ENCODE measurements at places on chromosomes 2 and 18.

- no peak for DNase-seq
Observed at GRCh38 chr2:181374781-181375675, 82.2 kb upstream of the ITGA4 start.

- DNase-seq, result no peak
Observed at GRCh38 chr2:624096-624495, 53.1 kb downstream of the TMEM18 start.

DNA sequence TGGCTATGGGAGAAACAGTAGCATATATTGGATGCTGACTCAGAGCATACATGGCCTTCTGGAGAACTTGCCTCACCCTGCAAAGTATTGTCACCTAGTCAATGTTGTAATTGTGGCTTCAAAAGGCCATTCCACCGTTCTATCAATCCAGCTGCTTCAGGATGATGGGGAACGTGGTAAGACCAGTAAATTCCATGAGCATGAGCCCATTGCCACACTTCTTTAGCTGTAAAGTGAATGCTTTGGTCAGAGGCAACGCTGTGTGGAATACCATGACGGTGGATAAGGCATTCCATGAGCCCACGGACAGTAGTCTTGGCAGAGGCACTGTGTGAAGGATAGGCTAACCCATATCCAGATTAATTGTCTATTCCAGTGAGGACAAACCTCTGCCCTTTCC is 1300.1 kb upstream of the ACVR2A start:
- DNase-seq, result no peak

DNA sequence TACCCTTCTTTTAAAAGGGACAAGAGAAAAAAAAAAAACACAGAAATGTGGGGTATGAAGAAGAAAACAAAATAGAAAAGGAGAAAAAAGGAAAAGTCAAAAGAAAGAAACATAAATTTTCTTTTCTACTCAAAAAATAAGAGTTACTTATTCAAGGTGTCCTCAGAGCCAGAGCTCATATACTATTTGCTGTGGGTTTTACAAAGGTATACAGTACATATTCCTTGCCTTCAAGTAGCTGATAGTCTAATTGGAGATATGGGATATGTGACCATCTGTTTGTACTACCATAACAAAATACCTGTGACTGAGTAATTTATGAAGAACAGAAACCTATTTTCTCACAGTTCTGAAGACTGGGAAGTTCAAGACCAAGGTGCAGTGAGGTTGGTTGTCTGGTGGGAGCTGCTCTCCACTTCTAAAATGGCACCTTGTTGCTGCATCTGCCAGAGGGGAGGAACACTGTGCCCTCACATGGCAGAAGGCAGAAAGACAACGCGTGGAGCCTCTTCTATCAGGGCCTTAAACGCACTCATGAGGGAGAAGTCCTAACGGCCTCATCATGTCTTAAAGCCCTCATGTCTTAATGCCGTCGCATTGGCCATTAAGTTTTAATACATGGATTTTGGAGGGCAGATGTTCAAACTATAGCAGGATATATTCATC is 33.9 kb downstream of the NBAS start:
- DNase-seq, result no peak

DNA sequence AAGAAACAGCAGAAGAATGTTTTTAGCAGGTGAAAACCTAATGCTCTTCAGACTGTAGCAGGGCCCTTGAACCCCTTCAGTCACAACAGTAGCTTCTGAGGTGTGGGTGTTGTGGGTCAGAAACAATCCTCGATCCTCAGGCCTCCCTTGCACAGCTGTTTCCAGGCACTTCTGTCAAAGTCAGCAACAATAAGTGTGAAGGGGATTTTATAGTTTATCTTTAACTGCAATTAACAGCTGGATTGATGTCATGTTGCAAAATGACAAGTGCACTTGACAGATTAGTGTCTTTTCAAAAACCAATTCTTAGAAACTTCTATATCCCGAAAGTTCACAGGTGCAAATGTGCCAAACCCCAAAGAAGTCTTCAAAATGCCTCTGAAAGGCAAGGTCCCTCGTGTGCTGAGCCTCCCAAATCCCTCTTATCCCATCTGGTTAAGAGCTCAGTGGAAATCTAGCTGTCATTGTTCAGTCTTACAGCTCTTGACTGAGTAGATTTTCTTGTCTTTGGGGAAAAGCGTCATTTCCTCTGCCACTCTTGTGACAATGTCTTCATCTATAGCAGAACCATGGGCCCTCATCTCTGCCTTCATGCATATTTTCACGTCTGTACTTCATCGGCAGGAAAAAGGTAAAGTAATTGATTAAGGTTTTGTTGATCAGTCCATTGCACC is 29.6 kb downstream of the M1AP start:
- no peak for DNase-seq

GRCh38 chr18:68893354-68893753 is 95.5 kb downstream of the CCDC102B start:
- DNase-seq, result no peak

DNA sequence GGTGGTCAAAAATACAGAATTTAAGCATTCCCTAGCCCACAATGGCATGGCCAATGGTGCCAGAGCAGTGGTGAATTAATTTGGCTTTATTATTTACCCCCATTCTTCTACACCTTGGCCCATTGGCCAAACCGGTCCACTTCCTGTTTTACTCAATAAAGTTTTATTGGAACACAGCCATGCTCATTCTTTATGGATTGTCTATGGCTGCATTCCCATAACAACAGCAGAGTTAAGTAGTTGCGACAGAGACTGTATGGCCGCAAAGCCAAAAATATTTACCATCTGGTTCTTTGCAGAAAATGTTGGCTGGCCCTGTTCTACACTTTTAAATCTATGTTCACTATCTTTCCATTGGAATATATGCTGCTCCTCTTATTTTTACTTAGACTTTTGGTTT is 130.3 kb upstream of the CCDC68 start:
- DNase-seq, result no peak

All from left renal cortex interstitium (tissue), 4 donors.